ENCODE measurements at places on chromosomes 1 and 21.

- no peak for DNase-seq
These were observed 18.1 kb upstream of the WASF2 start for GRCh38 chr1:27507960-27508665.

DNA sequence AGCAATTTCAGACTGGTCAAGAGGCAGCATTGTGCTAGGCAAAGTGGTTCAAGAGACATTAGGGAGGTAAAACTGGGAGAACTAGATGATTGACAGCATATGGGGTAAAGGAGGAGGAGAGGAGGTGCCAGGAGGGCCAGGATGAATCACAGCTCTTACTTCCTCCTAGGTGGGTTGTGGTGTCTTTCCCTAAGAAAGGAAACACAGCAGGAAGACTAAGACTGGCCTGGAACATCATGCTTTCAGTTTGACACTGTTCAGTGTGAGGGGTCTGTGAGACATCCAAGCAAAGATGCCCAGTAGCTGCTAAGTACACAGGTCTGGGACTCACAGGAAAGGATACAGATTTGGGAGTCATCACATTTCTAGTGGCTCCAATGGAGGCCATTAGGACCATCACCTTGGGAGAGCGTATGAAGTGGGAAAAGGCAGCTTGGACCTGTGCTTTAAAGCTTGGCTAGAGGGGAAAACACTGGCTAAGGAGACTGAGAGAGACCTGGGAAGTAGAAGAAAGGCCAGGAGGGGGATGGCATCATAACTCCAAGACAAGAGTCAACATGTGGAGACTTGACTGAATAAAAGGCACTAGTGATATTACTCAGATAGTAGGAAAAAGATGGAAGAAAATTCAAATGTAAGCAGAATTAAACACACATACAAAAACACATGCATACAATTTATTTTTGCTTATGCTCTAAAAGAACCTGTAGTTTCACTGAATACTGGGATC is 17.3 kb downstream of the CD58 start:
- DNase-seq, result no peak

GRCh38 chr1:41393716-41394368 is 32.6 kb downstream of the FOXO6 start:
- DNase-seq, result no peak

DNA sequence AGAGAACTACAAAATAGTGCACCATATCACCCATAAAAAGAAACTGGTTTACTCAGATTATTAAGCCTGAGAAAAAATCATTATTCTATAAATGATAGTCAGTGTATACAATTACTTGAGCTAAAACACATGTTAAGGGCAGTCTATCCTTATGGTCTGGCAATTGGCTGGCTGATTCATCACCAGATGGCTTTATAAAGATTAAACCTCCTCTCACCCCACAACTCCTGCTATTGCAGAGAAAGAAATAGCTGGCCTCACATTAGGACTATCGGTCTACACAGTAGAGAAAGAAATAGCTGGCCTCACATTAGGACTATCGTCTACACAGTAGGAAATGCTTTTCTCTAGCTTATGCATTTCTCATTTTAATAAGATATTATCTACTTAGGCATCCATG is 21.2 kb downstream of the CEP170 start:
- DNase-seq, result no peak

DNA sequence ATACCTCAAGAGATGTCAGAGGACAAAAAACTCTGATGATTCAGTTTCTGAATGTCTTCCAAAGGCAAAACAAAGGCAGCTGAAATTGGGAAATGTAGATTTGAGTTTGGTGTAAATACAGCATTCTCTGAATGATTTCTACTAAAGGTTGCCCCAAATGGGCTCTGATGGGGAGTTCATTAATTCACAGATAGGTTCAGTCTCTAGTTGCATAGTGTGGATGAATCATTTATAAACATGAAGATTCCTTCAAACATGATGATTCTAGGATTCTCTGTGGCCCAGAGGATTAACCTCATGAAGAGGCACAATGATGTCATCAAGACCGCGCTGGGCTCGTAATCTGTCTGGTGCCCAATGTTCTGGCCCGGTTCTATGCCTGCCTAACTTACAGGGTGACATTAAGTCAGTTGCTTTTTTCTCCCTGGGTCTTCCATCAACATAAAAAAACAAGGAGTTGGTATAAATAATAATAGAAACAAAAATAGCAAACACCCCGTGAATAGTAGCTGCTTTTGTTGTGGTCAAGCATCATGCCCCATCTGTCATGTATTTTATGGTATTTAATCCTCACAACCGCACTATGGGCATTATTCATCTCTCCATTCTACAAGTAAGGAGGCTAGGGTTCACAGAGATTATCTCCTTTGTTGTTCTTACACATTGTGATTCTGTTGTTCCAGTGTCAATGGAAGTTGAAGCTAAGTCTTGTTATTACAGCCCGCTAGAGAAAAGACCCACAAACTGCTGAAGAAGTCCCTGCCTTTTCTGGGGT is 509.6 kb upstream of the USP24 start:
- no peak for DNase-seq

DNA sequence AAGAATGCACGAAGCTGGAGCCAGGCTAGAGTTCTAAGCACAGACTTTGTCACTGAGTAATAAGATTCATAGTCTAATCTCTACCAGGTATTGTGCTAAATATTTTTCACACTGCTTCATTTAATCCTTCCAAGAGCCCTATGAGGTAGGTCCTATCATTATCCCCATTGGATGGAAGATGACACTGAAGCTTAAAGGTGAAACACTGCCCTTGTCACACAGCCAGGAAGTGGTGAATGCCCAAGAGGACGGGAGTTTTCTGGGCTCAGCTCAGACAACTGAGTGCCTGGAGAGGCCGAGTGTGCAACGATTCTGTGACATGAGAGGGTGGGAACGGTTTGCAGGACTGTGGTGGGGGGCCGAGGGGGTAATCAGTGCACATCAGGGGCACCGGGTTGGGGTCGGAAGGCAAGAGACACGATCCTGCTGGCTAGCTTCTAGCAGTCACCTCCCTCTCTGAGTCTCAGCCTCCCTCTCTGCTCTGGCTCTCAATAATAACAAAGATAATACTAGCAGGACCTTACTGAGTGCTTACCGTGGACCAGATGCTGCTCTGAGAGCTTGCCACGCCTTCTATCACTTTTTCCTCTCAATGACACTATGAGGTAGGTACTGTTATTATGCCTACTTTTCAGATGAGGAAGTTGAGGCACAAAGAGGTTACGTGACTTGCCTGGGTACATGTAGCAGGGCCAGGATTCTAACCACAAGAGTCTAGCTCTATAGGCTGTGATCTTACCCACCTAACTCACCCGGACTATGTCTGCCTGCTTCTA is 12.4 kb downstream of the KCNQ4 start:
- no peak for DNase-seq

GRCh38 chr1:230074762-230075161 is 7.7 kb downstream of the GALNT2 start:
- no peak for DNase-seq

- no peak for DNase-seq
These were observed 53.5 kb downstream of the CAPN2 start for GRCh38 chr1:223765719-223766340.

DNA sequence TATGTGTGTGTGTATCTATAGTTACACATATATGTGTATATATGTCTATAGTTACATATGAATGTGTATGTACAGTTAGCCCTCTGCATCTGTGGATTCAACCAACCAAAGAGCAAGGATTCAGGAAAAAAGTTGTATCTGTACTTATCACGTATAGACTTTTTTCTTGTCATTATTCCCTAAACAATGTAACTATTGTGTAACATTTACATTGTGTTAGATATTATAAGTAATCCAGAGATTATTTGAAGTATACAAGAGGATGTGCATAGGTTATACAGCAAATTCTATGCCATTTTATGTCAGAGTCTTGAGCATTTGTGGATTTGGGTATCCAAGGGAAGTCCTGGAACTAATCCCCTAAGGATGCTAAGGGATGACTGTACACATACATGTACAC is 71.3 kb downstream of the RASAL2 start:
- DNase-seq, result no peak

DNA sequence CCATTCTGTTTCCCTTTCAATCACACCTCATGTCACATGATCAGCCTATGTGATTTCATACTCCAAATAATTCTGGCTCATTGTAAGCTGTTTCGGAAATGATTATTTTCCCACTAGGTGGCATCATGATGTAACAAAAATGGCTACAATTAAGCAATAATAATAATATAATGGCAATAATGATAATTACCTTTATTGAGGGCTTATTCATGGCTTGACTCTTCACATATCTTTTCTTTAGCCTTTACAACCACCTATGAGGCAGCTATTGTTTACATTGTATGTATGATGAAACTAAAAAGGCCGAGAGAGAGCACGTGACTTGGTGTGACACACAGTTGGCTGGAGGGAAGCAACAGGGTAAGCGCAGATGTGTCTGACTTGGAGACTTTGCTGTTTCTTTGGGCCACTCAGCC is 12.5 kb upstream of the KPRP start:
- DNase-seq, result no peak

DNA sequence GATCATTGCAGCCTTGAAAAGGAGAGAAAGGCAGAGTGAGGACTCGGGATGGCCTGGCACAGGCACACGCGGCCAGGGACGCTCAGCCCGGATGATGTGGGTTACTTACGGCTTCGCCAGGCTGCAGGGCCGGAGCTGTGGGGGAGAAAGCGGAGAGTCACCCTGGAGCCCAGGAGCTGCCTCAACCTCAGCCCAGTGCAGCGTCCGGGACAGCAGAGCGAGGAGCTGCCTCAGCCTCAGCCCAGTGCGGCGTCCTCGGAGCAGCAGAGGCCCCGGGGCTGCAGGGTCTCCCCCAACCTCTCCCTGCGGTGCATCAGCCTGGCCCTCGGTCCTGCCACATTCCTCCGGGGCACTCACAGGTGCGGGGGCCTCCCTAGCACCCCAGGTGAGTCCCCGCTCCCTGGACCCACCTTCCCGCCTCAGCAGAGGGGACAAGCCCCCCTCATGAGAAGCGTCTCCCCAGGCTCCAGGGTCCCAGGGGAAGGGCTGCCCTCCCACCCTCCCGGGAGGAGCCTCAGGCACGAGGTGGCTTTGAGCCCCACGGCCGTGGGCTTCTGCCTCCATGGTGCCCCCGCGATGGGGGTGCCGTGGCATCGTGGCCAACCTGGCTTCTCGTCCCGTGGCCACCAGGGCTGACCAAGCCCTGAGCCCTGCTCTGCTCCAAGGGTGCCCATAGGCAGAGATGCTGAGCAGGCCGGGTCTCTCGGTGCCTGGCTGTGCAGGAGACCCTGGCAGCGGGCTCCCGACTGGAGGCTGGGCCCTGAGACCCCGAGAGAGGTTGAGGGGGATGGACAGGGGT is 10.5 kb upstream of the RNF223 start:
- DNase-seq, result no peak

- DNase-seq, result no peak
These were observed 141.4 kb downstream of the PLPP3 start for GRCh38 chr1:56437959-56438358.

GRCh38 chr1:230930986-230931385 is 47.7 kb downstream of the TTC13 start:
- no peak for DNase-seq
